ENCODE measurements at places on chromosomes 11 and 22.

DNA sequence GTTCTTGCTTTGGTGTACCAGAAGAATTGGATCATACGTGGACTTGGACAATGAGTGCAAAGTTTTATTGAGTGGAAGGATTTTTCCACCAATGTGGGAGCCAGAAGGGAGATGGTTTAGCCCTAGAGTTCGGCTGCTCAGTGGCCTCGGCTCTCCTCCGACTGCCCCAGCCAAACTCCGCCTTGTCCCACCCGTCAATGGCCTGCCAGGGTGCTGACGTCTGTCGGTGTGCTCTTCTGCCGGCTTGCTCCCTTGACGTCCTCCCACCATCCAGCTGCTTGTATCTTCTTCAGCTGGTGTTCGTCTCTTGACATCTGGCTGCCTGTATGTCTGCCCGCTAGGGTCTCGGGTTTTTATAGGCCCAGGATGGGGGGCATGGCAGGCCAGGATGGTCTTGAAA lies 154.8 kb downstream of the APOL5 start:
- DNase-seq: no peak

DNA sequence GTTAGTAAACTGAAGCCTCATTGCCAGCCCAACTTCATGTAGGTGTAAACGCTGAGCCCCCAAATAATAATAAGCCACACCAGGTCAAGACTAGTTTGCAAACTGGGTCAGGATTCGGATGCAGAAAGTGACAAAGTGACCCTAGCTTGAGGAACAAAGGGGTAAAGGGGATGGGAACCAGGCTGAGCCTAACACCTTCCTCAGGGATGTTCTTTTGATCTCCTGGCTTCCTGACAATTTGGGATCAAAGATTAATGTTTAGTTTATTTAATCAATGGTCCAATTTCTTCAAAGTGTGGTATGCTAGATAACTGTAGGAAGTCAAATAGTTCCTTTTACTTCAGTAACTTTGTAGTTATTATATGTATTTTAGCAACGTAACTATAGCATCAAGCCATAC lies 9.9 kb downstream of the GLYATL1 start:
- DNase-seq: no peak

- DNase-seq: no peak
These were observed 136.5 kb downstream of the TTC28 start for GRCh38 chr22:28542980-28543621.

DNA sequence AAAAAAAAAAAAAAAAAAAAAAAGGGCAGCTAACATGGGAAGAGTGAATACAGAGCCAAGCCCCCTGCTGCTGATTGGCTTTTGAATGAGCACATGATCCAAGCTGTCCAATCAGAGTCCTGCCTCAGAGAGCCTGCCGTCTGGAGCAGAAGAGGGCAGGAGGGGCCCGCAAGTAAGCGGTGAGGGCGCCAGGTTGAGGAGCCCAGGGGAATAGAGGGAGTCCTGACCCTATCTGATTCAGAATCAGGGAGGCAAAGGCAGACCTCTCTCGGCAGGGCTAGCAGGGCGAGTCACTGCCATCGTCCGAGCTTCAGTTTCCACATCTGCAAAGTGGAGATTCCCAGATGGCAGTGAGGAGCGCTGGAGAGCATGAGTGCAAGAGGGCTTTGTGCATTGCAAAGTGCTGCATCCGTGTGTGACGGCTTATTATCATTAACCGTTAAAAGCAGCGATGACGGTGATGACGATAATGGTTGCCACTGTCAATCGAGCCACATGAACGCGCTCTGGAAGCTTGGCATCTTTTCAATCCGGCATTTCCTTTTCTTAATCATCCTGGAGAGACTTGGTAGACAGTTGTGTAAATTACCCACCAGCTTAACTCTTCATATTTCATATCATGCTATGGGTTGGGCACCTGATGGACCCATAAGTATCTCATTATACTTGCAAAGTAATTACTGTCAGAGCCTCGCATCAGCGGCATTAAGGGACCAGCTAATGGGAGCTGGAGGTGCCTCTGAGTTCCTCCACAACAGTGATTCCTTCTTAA lies 68.6 kb upstream of the ATXN10 start:
- DNase-seq: peak; percentile 49

DNA sequence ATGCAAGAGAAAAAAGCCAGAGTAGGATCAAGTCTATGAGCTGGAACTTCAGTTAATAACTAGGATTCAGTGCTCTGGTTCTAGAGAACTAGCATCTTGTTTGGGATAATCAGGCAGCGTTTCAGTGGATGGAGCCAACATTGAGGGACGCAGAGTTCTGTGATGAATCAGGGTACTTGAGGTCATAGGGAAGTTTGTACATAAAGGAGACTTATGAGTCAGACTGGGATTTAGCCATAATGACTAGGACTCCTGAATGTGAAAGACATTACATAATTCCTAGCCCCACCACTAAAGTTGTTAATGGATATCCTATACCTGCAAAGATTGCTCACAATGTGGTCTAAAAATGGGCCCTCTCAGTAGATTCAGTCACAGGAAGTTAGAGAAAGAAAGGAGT lies 6.8 kb downstream of the SLN start:
- no peak for DNase-seq

GRCh38 chr22:29334696-29335344 lies 19.3 kb upstream of the RASL10A start:
- DNase-seq: no peak

GRCh38 chr11:46159680-46160079 lies 38.4 kb upstream of the PHF21A start:
- DNase-seq: no peak

GRCh38 chr11:72584293-72584938 lies 89.8 kb downstream of the PDE2A start:
- DNase-seq: no peak

- DNase-seq: no peak
These were observed 33.4 kb downstream of the PLA2G6 start for GRCh38 chr22:38148245-38148644.

- no peak for DNase-seq
These were observed 16.9 kb downstream of the KMT5B start for GRCh38 chr11:68196219-68196618.

DNA sequence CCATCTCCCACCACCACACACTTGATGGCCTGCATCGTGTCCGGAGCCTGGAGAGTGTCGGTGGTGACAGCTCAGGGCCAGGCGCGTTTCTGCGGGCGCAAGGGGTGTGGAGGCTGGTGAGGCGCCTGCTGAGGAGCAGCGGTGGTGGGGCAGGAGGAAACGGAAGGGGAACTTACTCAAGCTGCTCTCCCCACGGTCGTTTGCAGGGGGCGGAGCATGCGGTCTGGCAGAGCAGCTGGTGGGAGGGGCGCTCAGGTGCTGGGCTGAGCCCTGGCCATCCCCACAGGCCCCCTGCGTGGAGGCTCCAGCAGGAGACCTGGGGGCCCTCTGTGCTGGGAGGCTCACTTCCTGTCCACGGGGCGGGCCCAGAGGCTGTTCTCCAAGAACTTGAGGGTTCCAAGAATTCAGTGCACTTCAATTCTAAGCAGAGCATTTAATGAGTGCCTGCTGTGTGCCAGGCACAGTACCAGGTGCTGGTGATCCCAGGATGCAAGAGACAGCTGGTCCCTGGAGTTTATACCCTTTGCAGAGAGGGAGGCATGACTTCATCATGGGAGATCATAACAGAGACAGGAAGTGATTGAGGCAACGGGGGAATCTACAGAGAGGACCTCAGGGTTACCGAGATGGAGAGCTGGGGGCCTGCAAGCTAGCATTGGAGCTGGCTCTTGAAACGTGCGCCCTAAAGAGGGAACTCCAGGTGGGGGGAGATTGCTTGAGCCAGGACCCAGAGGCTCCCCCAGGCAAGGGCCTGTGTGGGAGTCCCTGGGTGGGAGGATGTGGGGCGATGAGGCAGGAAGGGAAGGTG lies at the start of gene RAC2:
RAC2 (minus strand) TSS at position 156 of the 808 bp plus-strand sequence; CDS start at position 35, 121 bp downstream.
- no peak for DNase-seq

GRCh38 chr11:65780770-65781151 lies at the start of gene AP5B1:
AP5B1 (minus strand) TSS chr11:65780976; CDS start chr11:65780591, 385 bp downstream.
- DNase-seq: no peak

GRCh38 chr11:86592659-86593451 lies 79.6 kb downstream of the ME3 start:
- DNase-seq: no peak

DNA sequence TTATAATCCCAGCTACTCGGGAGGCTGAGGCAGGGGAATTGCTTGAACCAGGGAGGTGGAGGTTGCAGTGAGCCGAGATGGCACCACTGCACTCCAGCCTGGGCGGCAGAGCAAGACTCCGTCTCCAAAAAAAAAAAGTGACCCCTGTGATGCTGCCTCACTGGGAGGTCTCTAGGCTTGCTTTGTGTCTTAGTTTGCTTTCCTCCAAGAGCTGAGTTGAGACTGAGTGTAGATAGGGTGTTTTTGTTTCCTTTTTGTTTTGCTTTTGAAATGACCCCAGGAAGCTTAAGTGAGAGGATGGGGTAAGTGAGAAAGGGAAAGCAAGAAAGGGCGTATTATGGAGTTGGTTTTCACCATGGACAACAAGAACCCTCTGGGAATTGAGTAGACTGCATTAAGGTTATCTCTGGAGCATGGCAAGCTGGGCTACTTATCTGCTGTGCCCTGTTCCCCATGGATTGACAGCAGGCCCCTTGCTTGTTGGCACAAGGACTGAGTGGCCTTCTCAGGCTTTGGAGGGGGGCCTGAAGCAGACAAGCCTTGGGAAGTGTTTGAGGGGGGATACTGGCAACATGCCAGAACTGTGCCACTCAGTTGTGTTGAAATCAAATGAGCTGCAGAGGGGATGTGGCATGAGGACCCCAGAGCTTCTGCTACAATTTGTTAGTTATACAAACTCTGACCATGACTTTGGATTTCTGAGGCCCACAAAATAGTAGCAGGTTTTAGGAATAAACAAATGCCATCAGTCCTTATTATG lies 300.6 kb upstream of the C11orf87 start:
- DNase-seq: no peak

DNA sequence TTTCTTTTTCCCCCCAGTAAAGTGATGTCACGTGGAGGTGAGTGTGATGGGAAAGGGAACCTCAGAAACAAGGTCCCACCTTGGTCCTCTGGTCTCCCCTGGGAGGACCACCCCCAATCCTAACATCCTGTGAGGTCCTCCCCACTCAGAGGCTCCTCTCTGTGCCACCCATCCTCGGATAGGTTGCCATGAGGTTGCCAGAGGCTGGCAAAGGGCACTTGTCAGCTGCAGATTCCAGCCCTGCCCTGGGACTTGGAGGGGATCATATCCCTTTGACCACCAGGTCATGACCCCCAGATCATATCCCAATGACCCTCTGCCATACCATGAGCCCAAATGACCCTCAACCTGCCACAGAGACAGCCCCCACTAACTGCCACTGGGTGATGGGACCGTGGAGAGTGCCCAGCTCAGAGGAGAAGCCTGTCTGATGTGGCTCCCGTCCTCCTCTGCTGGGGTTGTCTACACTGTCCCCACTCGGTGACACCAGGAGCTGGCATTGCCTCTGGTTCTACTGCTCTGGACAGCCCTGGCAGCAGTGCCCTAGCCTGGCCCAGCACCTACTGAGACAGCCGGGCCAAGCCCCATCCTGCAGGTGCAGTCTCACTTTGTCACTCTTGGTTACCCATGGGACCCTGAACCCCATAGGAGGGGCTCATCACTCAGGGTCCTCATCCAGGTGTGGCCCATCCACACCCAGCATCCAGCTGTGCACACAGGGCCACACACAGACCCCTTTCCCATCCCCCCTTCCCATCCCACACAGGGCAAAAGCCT lies 90.2 kb upstream of the KCNQ1OT1 start:
- DNase-seq: no peak

DNA sequence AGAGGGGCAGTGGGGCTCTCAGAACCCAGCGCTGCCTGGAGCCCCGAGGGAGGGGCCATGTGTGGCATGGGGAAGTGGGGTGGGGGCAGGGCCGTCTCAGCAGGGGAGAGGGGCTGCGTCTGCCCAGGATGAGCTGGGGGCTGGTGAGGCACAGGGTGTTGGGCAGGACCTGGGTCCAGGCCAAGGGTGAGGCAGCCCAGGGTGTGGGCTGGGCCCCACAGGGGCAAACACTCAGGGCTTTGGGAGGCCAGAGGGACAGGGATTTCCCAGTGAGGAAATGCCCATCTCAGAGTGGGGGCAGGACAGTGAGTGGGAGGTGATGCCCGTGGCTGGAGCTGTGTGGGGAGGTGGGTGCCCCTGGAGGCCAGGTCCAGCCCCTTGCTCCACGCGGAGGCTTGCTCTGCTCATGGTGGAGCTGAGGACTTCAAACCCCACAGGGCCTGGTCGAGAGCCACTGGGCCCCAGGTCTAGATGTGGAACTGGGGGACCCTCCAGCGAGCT lies 5.4 kb downstream of the PLXNB2 start:
- DNase-seq: no peak

DNA sequence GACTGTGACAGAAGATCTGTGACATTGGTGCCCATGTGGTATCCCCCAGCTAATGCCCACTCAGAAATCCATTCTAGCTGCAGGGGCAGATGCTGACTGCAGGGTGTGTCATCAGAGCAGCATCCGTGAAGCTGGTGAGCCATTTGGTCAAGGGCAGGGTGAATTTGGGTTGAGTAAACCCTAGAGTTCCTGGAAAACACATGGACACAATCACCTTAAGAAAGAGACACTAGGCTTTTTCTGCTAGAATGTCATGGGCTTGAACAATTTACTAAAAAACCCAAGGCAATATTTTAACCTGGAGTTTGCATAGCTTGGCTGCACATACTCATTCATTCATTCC lies 100.0 kb downstream of the ADAMTS15 start:
- DNase-seq: no peak

DNA sequence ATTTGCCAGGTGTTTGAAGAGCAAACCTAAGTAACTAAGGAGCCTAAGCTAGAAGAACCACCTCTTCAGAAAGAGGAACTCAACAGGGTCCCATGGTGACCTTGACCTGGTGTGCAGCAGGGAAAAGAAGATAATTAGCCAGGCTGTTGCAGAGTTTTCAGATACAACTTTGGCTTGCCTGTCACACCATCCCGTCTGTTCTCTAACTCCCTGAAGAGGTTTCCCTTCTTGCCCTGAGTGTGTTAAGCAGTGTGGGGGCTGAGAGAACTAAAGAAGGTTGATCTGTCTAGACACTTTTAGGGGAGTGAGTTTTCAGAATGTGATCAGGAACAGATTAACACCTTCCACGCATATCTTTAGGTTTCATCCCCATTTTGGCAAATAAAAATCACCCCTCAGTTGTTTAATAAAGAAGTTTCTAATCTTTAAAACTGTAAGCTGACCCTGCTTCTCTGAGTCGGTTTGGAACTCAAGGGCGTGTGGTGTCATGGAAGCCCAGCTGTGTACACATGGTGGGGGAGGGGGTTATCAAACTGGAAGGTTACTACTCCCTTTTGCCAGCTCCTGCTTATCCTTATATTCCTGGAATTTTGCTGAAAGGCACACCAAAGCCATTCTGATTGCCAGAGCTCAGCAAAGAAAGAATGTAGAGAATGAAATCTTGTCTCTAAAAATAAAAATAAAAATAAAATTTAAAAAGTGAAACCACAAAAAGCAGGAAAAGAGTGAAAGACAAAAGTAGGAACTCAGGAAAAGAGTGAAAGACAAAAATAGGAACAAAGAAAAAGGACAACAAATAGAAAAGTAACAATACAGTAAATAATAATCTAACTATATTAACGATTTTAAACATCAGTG lies 70.2 kb downstream of the DBX1 start:
- no peak for DNase-seq

DNA sequence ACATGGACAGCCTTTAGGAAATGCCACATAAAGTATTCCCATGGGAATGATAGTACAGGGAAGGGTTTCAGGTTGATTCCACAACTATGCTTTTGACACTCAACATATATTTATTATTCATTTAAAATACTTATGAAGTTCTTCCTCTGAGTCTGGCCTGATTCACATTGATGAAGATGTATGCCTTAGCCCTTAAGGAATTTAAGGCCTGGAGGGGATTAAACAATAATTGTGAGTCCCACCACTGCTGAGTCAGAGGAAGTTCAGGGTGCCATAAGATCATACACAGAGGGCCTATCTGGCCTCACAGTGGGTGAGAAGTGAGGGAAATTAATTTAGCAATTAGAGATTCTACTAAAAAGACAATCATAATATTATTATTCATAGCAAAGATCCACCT lies 161.1 kb upstream of the SNX19 start:
- DNase-seq: no peak

Measured in caudate nucleus (tissue), 63 donors.